Non-pigmented ciliary epithelial cell (primary cell): ENCODE measurements at places on chromosomes 4 and X.

- DNase-seq, result no peak
These were observed 53.7 kb downstream of the GPM6A start for GRCh38 chr4:175758050-175759024.

GRCh38 chr4:174069848-174070330, 213.6 kb downstream of the FBXO8 start:
- DNase-seq, result no peak

DNA sequence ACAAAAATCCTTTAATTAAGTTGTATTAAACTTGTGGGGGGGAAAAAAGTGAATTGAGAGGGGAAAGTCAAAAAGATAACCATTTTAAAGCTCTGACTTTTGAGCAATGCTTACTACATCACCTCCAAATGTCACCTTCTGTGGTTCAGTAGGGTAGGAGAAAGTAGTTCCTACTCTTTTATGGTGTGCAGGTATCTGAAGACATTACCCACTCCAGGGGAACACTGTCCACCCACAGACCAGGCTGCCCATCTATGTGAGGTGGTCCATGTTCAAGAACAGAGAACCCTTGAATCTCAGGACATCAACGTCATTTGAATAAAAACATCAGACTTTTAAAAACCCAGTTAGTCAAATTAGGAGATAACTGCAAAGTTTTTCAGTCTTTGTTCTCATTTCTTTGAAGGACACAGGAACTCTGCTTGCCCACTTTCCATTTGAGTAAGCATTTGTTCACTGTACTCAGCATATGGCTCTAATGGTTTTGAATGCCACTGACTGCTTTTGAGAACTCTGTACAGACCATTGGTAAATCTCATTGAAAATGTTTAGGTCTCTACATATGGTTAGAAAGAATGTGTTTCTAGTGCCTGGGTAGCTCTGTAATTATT, 18.4 kb downstream of the NMU start:
- no peak for DNase-seq

- DNase-seq, result no peak
These were observed 18.9 kb downstream of the ZBTB33 start for GRCh38 chrX:120269373-120270035.

DNA sequence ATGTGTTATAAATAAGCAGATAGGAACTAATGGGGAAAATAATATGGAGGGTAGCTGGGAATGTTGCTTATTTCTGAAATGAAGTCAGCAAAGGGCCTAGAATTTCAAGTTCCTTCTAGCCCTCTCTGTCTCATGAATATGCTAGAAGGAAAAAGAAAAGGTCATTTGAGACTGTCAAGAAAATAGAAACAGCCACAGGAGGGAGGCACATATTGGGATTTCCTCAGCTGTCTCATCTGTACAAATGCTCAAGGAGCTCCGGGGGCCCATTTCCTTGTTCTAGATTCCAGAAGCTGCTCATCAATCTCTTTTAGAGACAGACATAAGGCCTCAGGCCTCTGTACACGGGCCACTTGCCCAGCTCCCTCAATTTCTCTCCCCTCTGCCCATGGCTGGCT, 127.6 kb upstream of the ETNPPL start:
- DNase-seq, result no peak

DNA sequence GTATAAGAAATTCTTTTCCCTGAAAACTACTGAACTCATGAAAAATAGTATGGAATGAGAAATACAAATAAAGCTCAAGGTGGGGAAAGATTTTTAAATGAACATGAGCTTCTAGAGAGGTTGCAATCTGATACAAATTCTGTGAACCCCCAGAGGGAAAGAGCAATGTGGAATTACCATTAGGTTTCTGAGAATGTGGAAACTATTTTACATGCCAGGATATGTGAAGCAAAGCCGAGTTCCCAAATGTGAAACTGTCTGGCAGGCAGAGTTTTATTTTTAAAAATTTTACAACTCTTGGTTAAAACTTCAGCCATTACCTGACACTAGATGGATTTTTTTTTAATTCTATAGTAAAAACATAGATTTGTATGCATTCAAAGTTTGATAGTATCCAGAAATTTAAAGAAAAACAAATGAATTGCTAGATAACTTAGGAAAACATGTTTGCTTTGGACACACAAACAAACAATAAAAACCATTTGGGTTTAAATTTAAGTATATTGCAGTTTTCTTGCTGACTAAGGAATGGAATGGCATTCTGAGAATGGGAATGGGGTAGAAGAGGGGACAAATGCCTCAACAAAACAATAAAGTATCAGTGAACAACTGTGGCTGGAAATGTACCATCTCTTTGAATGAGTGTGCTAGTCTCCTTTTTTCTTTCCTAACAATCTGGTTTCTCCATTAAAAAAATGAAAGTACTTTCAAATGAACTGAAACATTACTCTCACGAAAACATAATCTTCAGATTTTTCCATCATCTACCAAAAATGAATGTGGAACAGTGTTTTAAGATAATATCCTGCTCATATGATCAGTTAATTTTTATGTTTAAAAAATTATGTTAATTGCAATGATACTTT, 99.6 kb downstream of the PCDH18 start:
- DNase-seq, result no peak

GRCh38 chrX:43655151-43656004, 721 bp upstream of the MAOA start:
- DNase-seq, result no peak

- no peak for DNase-seq
These were observed 187.8 kb upstream of the MBNL3 start for GRCh38 chrX:132676561-132677186.
